NCI-H2171 (cell line): ENCODE measurements at places on chromosomes 1 and 21.

GRCh38 chr1:193312432-193312831 lies 126.0 kb upstream of the B3GALT2 start:
- DNase-seq, result no peak

DNA sequence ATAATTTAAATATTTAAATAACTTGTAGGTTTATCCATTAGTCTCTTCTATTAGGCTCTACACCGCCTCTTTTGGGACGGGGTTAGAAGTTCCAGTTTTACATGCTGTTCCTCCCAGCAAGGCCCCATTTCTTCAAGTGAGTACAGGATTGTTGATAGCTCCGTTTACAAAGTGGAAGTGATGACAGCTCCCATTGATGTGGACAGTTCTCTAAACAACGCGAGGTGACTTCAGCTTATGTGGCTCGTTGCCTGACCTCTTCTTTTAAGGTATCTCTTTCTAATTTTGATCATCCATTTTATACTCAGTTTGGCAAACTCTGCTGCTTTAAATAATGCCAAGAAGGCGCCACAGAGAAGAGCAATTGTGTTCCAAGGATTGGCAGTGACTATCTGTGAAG lies 49.7 kb downstream of the PACC1 start:
- DNase-seq, result no peak

- no peak for DNase-seq
Observed at GRCh38 chr1:30998887-30999286, 66.6 kb downstream of the PUM1 start.

GRCh38 chr1:11898831-11899467 lies 27.3 kb downstream of the KIAA2013 start:
- DNase-seq, result no peak
